Central memory CD4-positive, alpha-beta T cell (primary cell): ENCODE measurements at places on chromosomes 7 and 10.

GRCh38 chr7:28347475-28348318 is 64.6 kb upstream of the CREB5 start:
- no peak for DNase-seq

GRCh38 chr7:151769188-151769821 is 107.6 kb downstream of the PRKAG2 start:
- peak; percentile 79 for DNase-seq

DNA sequence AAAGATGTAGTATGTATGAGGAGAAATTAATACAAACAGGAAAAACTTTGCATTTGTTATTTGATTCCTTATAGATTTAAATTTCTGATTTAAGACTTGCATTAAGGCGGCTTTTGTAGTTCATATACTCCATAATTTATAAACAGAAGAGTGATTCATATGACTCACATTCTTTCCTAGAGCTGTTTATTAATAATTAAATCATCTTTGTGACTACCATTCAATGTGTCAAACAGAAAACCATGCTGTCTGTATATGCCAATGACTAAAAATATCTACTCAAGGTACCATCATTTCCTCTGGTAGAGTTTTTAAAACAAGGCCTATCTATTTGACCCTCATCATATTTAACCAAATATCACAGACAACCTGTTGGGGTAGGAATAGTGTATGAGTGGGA is 501.7 kb downstream of the PARD3 start:
- no peak for DNase-seq

GRCh38 chr10:33382921-33383713 is 48.6 kb upstream of the NRP1 start:
- DNase-seq, result no peak

DNA sequence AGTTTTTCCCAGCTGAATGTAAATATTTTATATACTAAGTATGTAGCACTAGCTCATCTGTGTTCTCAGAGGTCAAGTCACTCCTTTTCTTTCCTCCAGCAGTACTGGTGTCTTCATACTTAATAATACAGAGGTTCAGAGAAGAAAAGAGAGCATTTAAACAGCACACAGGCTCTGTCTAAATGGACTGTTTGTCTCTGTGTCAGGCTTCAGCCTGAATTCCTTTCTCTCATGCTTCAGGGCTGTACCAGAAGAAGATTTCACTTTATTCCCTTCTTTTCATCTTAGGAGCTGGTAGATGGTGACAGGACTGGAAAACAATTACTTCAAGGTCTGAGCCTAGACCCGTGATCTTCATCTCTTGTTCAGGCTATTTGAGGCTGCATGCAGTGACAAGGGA is 51.4 kb upstream of the LYZL2 start:
- no peak for DNase-seq

GRCh38 chr7:74217455-74218342 is 7.9 kb downstream of the LAT2 start:
- DNase-seq, result no peak
